Stimulated activated CD4-positive, alpha-beta T cell treated with anti-CD3 and anti-CD28 coated beads, Interleukin-15, amount 100 ng/mL, for 1 hour (primary cell): ENCODE measurements at places on chromosomes 6 and 20.

DNA sequence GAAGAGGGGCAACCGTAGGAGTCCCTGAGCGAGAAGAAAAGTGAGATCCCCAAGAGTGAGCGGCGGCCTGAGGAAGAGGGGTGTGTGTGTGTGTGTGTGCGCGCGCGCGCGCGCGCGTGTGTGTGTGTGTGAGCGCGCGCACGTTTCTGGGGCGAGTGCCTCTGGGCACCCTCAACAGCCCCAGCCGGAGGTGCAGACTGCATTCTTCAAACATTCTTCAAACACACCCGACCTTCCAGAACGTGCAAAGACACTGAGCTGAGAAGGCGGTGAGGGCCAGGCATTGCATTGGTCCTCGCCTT is 76.2 kb upstream of the FOXP4 start:
- no peak for DNase-seq

- no peak for DNase-seq
Measured at GRCh38 chr6:33204165-33204414, 365 bp upstream of the HSD17B8 start.

DNA sequence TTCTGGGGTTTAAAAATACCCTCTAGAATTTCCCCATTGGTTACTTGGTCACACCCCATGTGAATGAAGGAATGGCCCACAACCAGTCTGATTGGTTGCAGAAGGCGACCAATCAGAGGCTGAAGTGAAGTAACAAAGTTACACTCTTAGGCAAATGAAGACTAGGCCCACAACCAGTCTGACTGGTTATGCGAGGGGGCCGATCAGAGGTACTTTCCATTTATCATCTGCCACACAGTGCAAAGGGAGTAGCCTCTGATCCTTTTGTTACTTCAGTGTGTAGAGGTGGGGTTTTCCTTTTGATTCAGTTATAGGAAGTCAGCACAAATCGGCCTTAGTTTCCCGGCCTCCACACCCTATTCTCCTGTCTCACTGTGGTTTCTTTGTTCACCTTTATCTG is 61.2 kb upstream of the SGK1 start:
- DNase-seq: no peak

DNA sequence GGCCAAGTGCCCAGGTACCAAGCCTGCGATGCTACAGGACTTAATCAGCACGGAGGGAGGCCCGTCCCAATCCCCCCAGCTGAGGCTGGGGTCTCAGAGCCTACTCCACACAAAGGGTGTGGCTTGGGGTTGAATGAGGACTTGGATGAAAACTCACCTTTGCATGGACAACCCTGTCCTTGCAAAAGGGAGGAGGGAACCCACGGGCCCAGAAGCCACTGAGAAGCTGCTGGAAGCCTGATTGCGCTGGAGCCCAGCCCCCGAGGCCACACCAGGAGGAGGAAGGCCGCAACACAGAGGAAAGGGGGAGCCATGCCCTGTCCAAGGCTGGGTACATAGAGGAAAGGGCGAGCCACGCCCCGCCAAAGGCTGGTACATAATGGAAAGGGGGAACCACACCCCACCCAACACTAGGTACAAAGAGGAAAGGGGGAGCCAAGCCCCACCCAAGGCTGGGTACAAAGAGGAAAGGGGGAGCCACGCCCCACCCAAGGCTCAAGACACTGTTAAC is 158.8 kb downstream of the DLL1 start:
- no peak for DNase-seq

- no peak for DNase-seq
Measured at GRCh38 chr6:151808371-151809241, 1.1 kb downstream of the ESR1 start.

DNA sequence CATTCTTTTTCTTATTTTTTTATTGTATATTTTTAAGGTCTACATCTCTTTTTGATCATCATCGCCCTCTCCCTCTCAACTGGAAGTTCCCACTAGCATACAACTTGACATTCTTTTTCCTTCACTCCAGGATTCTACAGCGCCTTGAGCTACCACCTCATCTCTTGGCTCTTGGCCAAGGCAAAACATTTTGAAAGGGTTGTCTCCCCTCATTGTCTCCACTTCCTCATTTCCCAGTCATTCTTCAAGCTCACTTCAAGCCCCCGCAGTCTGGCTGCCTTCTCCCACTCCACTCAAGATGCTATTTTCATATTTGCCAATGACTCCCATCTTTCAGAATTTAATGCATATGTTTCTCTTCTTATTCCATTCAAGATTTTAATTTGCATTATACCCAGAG is 63.0 kb downstream of the OPN5 start:
- no peak for DNase-seq

DNA sequence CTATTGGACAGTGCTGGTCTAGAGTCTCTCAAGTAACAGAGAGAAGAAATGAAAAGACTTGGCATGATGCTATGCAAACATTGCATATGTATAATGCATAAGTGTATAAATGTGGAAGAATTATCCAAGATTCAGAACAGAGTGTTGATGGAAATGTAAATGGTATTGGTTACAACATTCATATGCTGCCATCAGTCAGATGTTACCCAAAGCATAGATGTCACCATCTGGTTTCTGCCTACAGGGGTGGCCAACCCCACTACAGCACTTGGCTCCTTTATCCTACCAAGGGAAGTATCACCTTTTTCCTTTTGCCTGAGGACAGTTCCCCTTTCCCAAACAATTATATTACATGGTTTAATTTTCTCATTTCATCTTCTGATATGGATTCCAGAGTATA is 11.9 kb downstream of the POPDC3 start:
- DNase-seq: no peak

- DNase-seq: no peak
Measured at GRCh38 chr6:139372326-139373153, 1.9 kb downstream of the CITED2 start.

- no peak for DNase-seq
Measured at GRCh38 chr6:155939253-155939652, 483.6 kb upstream of the NOX3 start.

DNA sequence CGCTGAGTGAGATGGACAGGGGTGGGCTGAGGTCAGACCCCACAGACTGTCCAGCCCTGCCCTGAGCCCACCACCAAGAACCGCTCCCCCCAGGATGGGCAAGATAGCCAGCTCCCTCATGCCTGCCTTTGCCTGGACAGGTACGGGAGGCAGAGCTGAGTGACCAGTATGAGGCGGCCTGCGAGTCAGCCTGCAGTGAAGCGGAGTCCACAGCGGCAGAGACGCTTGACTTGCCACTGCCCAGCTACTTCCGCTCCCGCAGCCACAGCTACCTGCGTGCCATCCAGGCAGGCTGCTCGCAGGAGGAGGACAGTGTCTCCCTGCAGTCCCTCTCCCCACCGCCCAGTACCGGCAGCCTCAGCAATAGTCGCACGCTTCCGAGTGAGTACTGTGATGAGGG is 94.8 kb upstream of the MYL9 start:
- DNase-seq: no peak

GRCh38 chr6:46281110-46281509 is 110.3 kb upstream of the ENPP5 start:
- no peak for DNase-seq

GRCh38 chr6:139479433-139480222 is 105.2 kb upstream of the CITED2 start:
- no peak for DNase-seq

- DNase-seq: no peak
Measured at GRCh38 chr6:47153404-47153755, 111.2 kb upstream of the ADGRF1 start.

DNA sequence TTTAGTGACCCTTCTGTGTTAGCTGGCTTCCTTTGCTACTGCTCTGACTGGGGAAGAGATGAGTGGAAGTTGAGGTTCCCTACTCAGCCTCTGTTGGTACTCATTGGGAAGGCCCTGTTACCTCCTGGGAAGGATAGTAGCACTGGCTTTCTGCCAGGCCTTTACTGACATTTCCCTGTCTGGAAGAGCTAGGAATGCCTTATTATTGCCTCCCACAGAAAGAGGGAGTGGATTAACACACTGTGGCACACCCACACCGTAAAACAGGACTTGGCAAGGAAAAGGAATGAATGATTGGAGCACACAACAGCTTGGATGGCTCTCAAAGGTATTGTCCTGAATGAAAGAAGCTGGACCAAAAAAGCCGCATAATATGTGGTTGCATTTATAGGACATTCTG is 12.2 kb downstream of the ZNF831 start:
- DNase-seq: no peak

- DNase-seq: no peak
Measured at GRCh38 chr6:156347246-156347645, 429.9 kb upstream of the ARID1B start.

DNA sequence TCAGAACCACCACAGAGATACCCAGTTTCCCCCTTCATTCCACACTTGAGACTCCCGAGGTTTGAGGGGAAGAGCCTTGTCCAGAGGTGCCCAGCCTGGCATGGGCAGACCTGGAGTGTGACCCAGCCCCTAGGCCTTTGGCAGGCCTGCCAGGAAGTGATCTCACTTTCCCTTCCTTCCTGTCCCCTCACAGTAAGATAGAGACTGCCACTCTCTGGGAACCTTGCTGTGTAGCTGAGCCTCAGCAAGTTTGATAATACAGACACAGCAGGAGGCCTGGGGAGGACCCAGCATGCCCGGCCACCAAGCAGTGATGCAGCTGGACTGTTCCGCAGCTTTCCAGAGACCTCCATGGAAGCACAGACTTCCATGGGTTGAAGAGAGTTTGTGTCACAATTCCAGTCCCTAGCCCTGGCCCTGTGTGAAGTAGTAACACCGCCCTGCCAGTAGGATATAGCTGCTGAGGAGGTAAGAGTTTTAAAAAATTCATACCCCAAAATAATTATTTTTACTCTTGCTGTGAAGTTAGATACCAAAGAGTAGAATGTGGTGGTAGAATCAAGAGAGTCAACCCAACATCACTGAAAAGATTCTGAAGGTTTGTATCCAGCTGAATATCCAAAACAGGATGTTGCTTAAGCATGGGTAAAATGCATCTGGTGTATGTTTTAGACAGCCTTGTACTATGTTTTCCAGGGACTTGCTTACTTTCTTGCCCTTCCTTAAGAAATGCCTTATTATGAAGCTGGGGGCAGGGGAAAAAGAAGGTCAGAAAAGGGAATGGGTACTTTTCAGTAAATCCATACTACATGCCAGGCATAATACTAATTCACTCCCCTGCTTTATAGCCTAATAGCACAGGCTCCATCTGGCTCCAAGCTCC is 16.3 kb downstream of the PKIG start:
- DNase-seq: no peak

DNA sequence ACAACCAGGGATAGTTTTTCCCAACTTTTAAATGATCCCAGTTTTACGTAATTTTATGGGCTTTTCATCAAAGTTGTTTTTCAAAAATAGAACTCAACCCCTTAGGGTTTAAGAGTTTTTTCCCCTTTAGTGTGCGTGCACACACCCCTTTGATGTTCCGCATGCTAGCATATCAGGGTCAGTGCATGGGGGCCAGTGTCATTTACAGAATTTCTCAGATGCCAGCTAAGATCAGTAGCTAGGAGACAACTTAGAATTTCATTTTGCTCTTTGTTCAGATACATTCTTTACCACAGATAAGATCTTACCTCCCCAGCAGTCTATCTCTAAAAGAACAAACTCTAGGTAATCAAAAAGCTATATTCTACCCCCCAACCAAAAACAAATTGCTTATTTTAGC is 238.5 kb upstream of the SASH1 start:
- DNase-seq: no peak

DNA sequence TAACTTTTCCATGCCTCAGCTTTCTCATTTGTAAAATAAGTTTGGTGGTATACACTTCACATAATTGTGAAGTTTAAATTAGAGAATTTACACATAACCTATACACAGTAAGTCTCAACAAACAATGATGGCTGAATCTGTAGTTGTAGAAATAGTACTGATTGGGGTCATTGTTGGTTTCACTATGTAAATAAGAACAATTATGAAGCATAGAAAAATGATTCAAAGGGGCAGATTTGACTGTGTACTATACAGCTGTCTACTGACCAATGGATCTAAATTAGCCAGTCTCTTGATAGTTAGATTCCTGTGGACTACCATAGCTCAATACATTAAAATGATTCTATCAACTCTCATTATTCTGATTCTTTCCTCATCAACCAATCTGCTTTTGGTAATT is 181.1 kb upstream of the STXBP5 start:
- no peak for DNase-seq

GRCh38 chr20:50291254-50292078 is 100.8 kb downstream of the CEBPB start:
- no peak for DNase-seq

DNA sequence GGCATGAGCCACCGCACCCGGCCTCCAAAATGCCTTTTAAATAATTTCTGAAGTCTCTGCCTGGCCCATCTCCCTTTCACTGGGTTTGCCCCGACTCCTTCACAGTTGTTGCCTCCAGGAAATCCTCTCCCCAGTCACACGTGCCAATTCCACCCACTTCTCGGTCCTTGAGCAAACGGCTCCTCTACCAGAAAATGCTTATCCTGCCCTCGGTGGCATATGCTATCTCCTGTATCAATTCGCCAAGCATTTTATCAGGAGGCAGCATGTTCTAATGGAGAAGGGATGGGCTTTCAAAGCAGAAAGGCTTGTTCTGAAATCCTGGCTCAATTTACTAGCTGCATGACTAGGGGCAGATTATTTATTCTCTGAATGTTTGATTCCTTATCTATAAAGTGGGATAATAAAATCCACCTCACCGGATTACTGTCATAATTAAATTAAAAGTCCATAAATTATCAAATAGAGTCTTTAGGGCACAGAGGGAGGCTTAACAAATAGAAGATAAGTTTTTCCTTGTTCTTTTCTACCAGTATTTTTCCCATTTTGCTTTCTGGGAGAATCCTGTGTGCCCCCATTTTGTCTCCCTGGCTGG is 66.3 kb downstream of the PPP1R3G start:
- DNase-seq: no peak
